NCI-H774 (cell line): ENCODE measurements at places on chromosomes 1 and 21.

DNA sequence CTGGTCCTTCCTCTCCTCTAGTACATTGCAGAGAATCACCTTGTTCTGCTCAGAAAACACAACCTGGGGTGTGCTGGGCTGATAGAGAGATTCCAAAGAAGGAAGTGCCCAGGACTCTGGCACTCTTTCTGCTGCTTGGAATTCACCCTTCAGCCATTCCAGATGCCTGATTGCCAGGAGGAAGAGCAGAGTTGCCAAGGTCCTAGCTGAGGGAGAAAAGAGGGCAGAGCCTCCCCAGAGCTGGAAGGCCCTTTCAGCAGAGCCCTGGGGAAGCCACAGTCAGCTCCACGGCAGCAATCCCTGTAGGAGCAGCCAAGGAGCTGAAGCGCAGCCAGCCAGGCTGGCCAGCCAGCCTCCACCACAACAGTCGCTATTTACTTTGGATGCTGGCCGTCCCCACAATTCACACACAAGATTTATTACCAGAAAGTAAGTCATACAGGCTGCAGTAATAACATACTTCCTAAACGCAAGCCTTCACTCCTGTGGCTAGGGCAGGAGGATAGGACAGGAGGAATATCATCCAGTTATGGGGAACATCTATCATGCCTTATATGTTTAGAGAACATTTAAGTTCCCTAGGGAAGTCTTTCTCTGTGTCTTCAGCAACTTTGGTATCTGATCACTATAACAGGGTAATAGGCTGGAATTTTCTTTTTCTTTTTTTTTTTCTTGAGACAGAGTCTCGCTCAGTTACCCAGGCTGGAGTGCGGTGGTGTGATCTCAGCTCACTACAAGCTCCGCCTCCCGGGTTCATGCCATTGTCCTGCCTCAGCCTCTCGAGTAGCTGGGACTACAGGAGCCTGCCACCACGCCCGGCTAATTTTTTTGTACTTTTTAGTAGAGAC lies 36.6 kb upstream of the SLC44A3 start:
- DNase-seq = no peak

DNA sequence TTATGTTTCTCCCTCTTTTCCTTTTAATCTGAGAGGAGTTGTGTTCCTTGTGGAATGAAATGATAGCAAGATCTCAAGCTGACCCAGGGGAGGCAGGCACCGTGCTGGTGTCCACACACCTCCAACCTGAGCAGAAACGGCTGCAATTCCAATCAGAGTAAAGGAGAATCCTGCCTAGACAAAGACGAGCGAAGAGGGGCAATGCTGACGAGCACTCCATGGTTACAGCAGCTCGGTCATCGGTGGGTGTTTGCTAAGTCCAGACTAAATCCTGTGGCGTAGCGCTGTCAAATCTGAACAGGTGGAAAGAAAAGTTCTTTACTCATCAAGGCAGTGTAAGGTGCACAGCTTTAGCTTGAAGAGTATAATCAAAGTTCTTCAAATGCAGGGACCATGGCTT lies 74.8 kb downstream of the PLD5 start:
- DNase-seq = peak; percentile 20

GRCh38 chr1:200958597-200958996 lies 63.9 kb downstream of the INAVA start:
- no peak for DNase-seq

DNA sequence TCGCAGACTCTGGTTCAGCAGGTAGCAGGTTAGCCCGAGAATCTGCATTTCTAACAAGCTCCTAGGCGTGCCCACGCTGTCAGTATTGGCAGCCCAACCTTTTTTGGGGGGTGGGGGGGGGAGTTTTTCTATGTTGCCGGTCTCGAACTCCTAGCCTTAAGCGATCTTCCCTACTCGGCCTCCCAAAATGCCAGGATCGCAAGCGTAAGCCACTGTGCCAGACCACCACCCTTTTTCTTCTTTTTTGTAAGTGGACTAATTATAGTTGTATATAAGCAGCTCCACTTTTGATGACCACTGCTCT lies 480 bp upstream of the MIS18A start:
- DNase-seq = no peak

DNA sequence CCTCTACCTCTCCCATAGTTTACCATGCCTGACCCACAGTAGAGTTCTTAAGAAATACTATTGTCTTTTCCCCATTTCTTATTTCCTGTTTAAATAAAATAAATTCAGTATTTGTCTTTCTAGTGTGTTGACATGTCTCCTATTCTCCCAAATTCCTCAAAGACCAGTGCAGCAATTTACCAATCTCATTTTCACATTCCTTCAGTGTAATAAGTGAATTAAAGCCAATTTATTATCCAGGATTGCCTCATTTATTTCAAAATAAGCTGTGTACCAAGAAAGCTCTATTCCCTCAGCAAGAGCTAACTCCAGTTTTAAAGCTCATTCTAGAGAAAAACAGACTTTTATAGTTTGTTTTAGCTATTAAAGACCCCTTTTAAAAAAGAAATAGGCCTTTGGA lies 49.9 kb downstream of the DISC1 start:
- DNase-seq = no peak

DNA sequence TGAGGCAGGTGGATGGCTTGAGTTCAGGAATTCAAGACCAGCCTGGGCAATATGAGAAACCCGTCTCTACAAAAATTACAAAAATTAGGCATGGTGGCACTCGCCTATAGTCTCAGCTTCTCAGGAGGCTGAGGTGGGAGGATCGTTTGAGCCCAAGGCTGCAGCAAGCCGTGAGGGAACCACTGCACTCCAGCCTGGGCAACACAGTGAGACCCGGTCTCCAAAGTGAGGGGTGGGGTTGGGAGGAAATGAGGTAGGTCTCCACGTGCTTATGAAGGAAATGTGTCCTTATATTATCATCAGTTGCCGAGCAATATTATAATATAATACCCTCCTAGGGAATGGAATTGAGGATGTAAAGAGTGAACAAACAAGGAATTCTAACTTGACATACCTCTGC lies 2.7 kb downstream of the TMEM50B start:
- DNase-seq = no peak

DNA sequence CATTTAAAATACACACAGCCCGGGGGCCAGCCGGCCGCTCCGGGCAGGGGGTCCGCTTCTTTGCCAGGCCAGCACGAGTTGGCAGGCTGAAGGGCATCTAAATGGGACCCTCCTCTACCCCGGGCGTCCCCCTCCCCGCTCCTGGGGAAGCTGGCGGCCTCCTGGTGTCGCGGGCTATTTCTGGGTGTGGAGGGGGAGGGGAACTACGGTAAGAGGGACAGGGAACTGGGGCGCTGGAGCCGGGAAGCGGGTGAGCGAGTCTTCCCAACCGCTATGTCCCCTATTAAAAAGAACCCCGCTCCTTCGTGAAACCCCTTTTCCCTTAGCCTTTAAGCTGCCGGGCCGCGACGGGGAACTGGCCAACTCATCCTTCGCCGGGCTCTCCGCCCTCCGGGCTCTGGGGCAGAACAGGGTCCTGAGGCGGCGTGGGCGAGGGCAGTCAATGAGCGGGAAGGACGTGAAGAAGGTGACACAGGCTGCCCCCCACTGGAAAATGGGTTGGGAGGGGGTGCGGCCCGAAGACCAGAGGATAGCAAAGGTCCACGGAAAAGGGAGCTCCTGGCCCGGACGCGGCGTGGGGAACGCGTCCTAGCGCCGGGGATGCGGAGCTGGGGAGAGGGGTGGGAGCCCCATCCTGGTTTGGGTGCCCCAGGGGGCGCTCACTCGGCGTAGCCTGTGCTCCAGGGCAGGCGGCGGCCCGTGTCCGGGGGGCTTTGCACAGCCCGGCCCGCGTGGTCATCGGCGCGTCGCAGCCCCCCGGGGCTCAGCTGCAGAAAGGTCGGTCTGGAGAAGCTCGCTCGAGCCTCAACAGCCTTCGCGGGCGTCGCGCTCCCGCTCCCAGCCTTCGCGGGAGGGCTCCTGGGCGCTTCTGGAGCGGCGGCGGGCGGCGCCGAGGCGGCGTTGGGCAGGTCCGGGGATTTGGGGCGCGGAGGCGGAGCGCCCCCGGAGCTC lies 544 bp downstream of the PPM1J start:
- DNase-seq = no peak

DNA sequence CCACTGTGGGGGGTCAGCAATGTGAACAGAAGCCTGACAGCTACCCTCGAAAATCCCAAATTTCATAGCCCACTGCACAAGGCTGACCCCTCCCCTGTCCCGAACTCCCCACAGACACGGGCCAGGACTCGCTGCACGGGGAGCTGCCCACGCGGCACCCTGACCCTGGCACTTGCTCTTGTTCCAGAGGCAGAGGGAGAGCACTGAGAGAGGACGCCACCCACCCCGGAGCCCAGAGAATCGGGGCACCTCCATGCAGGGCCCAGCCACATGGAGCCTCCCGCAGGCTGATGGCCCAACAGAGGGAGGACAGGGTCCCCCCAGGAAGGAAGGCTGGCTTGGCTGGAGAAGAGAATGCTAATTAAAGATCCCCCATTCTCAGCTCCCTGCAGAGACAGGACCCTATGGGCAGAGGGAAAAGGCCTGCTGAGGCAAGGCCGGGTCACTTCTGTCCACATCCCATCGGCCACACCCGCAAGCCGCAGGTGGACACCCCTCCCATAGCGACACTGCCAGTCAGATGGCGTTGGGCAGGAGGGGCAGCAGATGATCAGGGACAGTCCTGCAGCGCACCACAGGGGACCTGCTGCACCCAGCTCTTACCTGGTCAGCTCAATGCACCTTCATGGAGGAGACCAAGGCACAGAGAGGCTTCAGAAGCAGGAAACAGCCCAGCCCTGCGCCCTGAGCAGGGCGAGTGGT lies 136.9 kb downstream of the NPHP4 start:
- DNase-seq = no peak

GRCh38 chr1:43587594-43587993 lies 56.9 kb downstream of the PTPRF start:
- no peak for DNase-seq

GRCh38 chr1:38609166-38610025 lies 250.2 kb downstream of the RRAGC start:
- no peak for DNase-seq

- DNase-seq = no peak
Measured at GRCh38 chr1:214354440-214355148, 73.6 kb downstream of the SMYD2 start.

DNA sequence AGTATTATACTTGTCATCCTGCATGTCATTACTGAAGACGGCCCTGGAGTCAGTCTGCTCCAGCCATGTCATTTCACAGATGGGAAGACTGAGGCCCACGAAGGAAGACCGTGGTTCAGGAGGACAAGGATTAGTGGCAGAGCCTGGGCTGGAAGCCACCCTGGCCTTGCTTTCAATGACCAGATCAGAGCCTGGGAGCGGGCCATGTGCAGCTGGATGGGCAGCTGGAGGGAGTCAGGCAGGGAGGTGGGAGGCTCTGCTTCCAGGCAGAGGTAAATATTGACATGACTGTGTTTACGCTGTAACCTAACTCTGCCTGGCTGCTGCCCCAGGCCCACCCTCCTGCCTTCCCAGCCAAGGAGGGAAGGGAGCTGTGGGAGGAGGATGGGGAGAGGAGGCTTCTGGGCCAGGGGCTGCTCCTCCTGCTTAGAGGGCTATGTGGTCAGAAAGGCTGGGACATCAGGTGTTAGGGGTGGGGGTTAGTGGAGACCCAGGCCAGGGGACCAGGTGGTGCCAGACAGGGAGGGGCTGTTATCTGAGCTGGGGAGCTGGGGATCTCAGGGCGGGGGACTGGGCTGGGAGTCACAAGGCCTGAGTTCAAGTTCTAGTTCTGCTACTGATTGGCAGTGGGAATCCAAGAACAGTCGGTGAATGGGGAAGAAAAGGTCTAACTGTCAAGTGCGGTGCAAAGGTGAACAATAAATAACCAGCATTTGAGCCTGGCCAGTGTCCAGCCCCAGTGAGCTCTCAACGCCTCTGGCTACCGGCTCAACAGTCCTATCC lies 48.5 kb upstream of the ECE1 start:
- peak; percentile 57 for DNase-seq

GRCh38 chr1:213183036-213183672 lies 132.1 kb downstream of the RPS6KC1 start:
- DNase-seq = no peak

DNA sequence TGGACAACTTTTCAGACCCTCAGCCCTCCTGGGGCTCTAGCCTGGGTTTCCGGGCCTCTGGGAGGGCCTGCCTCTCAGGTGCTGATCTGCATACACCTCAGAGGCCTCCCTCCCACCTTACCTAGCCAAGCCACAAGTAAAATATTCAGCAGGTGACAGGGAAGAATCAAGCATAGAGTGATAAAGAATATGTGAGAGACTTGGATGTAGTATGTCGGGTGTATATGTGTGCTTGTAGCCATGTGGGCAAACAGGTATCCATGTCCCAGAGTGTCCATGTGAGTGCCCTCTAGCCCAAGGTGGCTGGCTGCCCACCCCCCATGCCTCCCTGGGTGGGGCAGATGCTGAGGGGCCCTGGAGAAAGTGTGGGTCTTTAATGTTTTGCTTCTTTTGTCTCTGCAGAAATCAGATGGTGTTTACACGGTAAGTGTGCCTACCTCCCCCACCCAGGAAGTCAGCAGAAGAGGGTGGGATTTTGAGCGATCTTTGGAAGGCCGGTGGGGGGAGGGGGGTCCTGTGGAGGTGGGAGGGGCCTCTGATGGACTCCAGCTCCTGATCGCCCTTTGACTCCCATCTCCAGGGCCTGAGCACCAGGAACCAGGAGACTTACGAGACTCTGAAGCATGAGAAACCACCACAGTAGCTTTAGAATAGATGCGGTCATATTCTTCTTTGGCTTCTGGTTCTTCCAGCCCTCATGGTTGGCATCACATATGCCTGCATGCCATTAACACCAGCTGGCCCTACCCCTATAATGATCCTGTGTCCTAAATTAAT lies 3.4 kb downstream of the FCER1G start:
- DNase-seq = no peak

- DNase-seq = no peak
Measured at GRCh38 chr1:93140106-93140505, 40.1 kb downstream of the TMED5 start.

DNA sequence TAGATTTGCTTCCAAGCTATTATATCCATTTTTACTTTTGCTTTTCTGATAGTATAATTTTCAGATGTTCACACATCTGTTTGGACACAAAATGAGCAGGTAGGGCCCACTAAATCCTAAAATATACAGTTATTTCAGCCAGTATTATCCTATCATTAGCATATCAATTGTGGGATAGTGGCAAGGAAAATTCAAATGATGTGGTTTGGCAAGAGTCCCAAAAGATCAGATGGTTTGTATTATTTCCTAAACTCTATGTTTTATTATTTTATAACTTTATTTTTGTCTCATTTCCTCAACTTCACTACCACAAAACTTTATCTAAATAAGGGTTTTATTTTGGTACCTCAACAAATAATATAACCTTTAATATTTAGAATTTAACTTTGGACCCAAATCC lies 1659.6 kb downstream of the NCAM2 start:
- DNase-seq = no peak

- no peak for DNase-seq
Measured at GRCh38 chr1:210057593-210057992, 119.6 kb downstream of the SYT14 start.

GRCh38 chr1:240499012-240499411 lies 112.9 kb downstream of the GREM2 start:
- DNase-seq = no peak

GRCh38 chr1:168504064-168504837 lies 39.5 kb downstream of the XCL2 start:
- no peak for DNase-seq

- DNase-seq = no peak
Measured at GRCh38 chr1:95384567-95384966, 150.6 kb downstream of the RWDD3 start.

- no peak for DNase-seq
Measured at GRCh38 chr1:63797056-63797726, 23.4 kb downstream of the ROR1 start.
